Breast epithelium (tissue), 4 donors: ENCODE measurements at places on chromosomes 4 and X.

- DNase-seq: no peak
Measured at GRCh38 chrX:110381216-110381615, 22.6 kb downstream of the RTL9 start.

- no peak for DNase-seq
Measured at GRCh38 chrX:5142644-5143043, 1086.0 kb downstream of the NLGN4X start.

GRCh38 chr4:134276476-134276875 is 74.9 kb upstream of the PABPC4L start:
- no peak for DNase-seq

DNA sequence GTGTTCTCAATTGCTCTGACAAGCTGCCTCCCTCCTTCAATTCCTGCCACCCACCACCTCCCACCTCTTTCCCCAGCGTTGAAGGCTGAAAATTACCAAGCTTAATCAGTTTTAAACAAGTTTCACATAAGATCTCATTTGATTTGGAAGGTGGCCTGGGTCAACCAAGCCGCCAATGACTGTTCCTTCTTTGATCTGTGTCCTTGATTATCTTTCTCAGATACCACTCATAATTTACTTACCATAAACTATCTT is 211.4 kb downstream of the SLIT2 start:
- DNase-seq: no peak
